ENCODE measurements at places on chromosomes 2 and 18.

GRCh38 chr2:1503471-1504310 is 90.4 kb downstream of the TPO start:
- no peak for DNase-seq

DNA sequence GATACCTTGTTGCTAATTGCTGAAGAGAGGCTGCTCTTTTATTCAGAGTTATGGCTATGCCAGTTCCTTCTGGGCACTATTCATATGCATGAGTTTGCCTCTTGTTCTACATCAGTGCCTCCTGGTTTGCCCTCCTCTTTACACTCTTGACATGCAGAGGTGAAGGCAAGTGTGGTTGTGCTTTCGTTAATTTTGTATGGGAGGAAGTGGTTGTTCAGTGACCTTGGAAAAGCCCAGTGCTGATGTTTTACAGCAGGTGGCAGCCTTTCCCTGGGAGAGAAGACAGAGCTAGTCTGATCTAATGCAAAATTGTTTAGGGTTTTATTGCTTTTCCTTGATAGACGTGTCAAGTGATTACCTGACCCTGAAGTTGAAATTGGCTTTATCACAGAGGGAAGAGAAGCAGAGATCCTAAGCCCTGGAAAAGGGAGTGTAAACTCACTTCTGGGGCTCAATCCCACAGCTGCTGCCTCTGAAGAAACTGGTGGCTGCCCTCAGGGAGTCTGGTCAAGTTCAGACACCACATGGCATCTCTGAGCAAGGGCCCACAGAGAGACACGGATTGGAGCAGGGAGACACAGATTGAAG is 30.5 kb upstream of the VPS54 start:
- DNase-seq = peak; percentile 73

DNA sequence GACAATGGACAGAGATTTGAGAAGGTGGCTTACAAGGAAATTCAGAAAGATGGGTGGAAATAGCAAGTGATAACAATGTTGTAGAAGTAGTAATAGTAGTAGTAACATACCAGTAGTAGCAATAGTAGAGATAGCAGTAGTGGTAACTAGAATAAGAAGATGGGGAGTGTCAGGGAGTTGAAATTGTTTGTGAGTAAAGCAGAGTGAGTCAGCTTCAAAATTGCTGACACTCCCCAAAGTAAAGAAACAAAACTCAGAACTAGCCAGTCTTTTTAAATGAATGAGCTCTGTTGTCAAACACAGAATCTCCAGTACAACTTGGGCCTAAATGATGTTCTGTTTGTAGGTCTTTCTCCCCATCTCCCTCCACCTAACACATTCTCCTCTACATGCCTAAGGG is 1040.9 kb downstream of the CBLN2 start:
- DNase-seq = no peak

DNA sequence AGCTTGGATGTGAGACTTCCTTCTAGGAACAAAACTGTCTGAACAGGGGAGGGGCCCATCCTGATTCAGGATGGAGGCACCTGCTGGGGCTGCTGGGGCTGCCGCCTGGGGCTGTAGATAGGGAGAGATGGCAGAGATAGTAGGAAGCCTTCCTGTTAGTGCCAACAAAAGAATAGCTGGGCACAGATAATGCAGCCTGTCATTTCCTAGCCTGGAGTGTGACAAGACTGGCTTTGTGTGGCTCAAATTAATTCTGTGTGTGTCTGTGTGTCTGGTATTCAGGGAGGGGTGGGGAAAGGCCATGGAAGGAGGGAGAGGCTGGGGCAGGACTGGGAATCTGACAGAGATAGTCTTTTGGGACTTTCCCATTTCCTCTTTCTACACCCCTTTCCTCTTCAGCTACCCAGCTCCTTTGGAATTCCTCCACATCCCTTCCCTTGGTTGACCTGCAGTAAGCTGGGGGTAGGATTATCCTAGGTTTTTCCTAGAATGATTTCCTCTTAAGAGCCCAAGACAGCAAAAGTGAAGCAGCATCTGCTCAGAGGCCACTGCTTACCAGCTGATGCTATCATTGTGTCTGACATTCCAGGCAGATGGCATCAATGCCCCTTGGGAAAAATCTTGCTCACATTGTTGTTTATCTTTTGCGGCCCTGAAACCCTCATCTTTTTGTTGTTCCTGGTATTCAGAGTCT is 144.9 kb upstream of the LHCGR start:
- no peak for DNase-seq

- no peak for DNase-seq
Measured at GRCh38 chr2:10331702-10332401, 29.1 kb downstream of the HPCAL1 start.

DNA sequence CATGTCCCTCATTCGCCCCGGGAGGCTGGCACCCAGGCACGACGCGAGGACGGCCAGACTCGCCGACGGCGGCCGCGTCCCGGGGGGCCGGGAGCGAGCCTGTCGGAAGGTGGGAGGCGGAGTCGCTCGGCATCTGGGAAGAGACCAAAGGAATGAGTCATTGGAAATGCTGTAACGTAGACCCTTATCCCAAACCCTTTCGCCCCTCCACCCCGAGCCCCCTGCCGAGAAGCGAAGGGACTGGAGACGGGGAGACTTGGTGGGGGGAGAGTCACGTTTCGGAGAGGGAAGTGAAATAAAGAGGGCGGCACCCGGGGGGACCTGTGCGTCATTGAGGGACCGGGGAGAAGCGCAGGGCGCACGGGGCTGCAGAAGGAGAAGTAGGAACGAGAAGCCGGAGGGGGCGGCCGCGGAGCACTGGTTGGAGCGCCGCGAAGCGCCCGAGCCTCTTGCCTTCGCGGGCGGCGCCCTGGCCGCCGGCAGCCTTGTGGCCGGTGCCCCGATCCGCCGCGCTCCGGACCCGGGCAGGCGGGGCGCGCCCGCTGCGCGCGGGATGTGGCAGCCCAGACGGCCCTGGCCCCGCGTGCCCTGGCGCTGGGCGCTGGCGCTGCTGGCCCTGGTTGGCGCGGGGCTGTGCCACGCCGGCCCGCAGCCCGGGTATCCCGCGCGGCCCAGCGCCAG is at the start of gene EMILIN2:
TSS of gene EMILIN2 (plus strand) at position 371 of the 681 bp plus-strand sequence. CDS start at position 554, 183 bp downstream.
- peak; percentile 71 for DNase-seq

GRCh38 chr2:69755862-69756467 is 14.0 kb downstream of the ANXA4 start:
- DNase-seq = no peak

DNA sequence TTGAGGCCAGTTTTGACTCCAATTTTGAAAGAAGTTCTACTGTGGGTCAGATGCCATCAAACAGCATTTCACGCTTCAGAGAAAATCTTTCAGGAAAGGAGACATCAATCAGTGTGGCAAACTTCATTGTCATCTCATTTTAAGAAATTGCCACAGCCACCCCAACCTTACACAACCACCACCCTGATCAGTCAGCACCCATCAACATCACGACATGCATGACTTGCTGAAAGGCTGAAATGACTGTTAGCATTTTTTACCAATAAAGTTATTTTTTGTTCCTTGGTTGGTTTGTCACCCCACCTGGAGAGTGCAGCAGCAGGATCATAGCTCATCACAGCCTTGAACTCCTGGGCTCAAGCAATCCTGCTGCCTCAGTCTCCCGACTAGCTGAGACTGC is 10.4 kb downstream of the DNAJC10 start:
- no peak for DNase-seq

DNA sequence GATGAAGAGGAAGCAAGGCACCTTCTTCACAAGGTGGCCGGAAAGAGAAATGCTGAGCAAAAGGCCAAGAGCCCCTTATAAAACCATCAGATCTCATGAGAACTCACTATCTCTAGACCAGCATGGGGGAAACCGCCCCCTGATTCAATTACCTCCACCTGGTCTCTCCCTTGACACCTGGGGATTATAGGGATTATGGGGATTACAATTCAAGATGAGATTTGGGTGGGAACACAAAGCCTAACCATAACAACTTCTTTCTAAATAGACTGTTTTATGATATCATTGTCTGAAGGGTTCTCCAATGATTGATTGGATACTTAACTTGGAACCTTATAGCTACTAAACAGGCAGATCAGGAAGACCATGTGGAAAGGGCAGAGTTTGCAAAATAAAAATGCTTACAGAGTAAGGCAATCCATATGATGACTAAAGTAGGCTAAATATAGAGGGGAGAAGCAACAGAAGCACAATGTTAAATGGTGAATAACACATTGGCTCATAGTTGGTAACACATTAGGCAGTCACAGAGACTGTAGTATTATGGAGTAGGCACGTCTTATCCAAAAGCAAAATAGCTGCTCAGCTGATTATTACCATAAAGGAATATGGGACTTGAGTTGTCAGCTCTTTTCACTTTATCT is 179.0 kb downstream of the BARD1 start:
- no peak for DNase-seq

GRCh38 chr18:32096946-32097345 is 5.3 kb downstream of the RNF138 start:
- DNase-seq = no peak
